ENCODE measurements at places on chromosomes 2 and 18.

- DNase-seq, result no peak
Measured at GRCh38 chr18:62464266-62464665, 58.6 kb upstream of the ZCCHC2 start.

DNA sequence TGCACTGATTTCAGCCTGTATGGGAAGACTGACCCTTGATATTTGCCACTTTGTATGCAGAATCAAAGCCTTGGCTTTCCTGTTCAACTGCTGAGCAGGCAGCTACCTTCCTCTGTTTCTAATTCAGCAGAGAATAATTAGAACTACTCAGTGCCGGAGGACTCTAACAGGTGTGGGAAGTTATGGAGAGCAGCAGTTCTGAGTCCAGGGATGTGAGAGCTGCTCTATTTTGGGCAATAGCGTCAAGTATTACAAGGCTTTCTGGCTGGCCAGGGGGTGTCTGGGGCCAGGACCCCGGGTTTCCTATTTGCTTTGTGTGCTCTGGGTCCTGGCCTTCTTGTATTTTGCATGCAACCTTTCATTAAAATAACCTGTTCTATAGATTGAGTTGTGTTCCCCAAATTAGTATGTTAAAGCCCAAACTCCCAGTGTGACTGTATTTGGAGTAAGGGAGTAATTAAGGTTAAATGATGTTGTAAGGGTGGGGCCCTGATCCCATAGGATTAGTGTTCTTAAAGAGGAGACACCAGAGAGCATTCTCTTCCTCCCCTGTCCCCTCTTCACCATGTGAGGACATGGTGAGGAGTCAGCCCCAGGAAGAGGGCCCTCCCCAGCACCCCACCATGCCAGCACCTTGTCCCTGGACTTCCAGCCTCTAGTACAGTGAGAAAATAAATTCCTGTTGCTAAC, 5.6 kb upstream of the NTSR2 start:
- DNase-seq, result no peak

- DNase-seq, result no peak
Measured at GRCh38 chr2:220682616-220683015, 889.5 kb downstream of the EPHA4 start.

- no peak for DNase-seq
Measured at GRCh38 chr2:191846515-191847476, at the start of gene CAVIN2. CAVIN2 (minus strand) TSS chr2:191847088; CDS start chr2:191846925, 163 bp downstream.

DNA sequence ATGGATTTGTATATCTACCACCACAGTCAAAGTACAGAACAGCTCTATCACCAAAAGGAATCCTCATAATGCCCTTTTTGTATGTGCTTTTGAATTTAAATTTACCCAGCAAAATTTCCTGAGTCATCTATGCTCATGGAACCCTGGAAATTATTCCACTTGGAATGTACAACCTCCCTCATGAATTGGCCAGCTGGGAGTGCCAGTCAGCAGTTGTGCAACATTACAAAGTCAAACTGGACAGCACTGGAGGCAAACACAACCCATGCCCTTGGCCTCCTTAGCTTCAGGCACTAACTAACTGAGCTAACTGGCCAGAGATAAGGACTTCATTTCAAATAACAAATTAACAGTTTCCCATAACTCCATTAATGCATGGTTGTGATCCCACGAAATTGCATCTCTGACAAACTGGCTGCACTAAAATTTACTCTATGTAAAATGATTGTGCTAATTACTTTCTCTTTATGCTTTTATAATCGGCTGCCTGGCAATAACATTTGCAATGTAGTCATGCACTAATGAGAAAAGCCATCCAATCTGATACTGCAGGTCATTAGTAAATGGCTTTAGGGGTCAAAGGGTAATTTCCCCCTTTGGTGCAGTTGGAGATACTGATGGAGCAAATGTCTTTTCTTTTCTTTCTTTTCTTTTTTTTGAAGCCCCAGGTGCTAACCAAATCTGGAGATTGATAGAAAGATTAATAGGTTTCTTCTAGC, 270.5 kb downstream of the ACTR3 start:
- no peak for DNase-seq

DNA sequence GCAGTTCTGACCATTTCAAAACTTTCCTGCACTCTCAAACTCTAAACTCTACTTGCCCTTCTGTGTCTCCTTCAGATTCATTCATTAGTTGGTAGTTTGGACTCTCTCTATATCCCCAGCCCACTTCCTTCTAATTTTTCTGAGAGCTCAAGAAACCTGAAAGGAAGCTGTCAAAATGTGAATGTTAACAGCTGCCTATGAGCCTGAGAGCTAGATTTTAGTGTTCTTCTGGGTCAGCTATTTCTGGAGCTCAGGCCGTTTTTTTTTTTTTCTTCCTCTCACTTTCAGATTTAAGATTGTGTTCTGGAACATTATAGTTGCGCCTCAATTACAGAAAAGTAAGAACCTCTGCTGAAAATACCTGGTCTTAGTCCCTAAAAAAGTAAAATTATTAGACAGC, 73.1 kb downstream of the RTN4 start:
- no peak for DNase-seq

DNA sequence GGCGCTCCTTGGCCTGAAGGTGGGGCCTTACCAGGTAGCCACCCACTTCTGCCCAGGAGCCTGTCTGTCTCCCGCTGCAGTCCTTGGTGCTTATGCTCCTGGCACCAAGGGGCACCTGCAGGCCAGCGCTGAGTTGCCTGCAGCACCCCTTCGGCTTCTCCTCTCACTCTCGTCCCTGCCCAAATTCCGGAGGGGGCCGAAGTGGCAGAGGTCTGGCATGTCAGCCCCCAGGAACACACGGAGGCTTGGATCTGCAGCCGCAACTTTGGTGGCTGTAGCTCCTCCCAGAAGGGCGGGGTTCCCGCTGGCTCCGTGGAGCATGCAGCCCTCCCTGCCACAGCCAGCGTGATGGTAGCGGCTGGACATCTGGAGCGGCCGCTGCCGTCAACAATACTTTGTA, 37.7 kb upstream of the ZNF804A start:
- DNase-seq, result no peak

DNA sequence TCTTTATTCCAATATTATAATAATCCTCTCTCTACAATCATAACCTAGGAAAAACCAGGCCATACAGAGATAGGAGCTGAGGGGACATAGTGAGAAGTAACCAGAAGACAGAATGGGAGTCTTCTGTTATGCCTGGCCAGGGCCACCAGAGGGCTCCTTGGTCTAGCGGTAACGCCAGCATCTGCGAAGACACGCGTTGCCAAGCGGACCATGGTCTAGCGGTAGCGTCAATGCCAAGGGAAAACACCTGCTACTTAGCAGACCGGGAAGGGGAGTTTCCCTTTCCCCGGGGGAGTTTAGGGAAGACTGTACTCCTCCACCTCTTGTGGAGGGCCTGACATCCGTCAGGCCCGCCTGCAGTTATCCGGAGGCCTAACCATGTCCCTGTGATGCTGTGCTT, 36.6 kb downstream of the ARL6IP6 start:
- no peak for DNase-seq

- no peak for DNase-seq
Measured at GRCh38 chr2:15776629-15776919, 163.8 kb upstream of the MYCN start.

Measured in neuronal stem cell (in vitro differentiated cells).